Aorta (tissue), 5 donors: ENCODE measurements at places on chromosomes 4 and X. TPM values are rescaled to one million over a fixed set of nuclear protein-coding genes. Genes with fewer than 3 reads are reported as not detected.
A peak's percentile ranks its signal among the peaks of the same experiment; 100 is the strongest.

- H3K27me3 ChIP-seq = no peaks in the 10 kb centered on the region
- no peak overlapping the region for H3K4me3 ChIP-seq
- H3K4me1 ChIP-seq = no peaks in the 10 kb centered on the region
- no peak for DNase-seq
- no peaks in the 10 kb centered on the region for H3K36me3 ChIP-seq
These were observed 53.0 kb downstream of the JADE3 start for GRCh38 chrX:46965125-46965758.

The JADE3 gene
- 5.8 TPM for total RNA-seq

DNA sequence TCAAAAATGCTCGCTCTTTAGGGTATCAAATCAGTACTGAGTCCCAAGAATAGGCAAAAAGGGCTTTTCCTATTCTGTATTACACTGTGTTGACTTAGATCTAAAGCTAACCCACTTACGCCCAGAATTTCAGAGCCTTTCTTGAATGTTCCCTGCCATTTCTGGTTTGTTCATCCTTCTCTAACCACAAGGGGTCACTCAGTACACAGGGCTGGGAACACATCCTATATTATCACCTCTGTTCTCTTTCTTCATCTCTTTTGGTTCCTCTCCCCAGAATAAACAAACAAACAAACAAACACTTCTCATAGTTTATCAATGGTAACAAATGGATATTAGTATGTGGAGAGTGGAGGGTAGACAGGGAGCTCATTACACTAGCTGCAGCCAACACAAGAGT, 25.5 kb upstream of the MORC4 start:
- no peaks in the 10 kb centered on the region for H3K36me3 ChIP-seq
- H3K27me3 ChIP-seq = no peaks in the 10 kb centered on the region
- no peak overlapping the region for H3K27ac ChIP-seq
- no peaks in the 10 kb centered on the region for H3K4me1 ChIP-seq

- H3K4me1 ChIP-seq = no peaks in the 10 kb centered on the region
- H3K27me3 ChIP-seq = no peaks in the 10 kb centered on the region
- DNase-seq = no peak
These were observed 126.9 kb upstream of the TENT5D start for GRCh38 chrX:80293354-80293753.

- H3K4me3 ChIP-seq = peak overlapping the region; percentile 41
- no peaks in the 10 kb centered on the region for H3K27me3 ChIP-seq
- no peak overlapping the region for H3K27ac ChIP-seq
- DNase-seq = peak; percentile 70
- no peaks in the 10 kb centered on the region for H3K36me3 ChIP-seq
These were observed 51.5 kb upstream of the TRIM2 start for GRCh38 chr4:153152501-153153338.

- no peak overlapping the region for H3K27ac ChIP-seq
- H3K27me3 ChIP-seq = no peaks in the 10 kb centered on the region
- no peaks in the 10 kb centered on the region for H3K36me3 ChIP-seq
- DNase-seq = no peak
- no peak overlapping the region for H3K4me3 ChIP-seq
These were observed 232.4 kb downstream of the MAML3 start for GRCh38 chr4:139921429-139922184.

The SMIM31 gene
- not detected for total RNA-seq

The STAP1 gene
- total RNA-seq = 0.88 TPM

GRCh38 chrX:116204932-116205331, 34.4 kb downstream of the AGTR2 start:
- H3K27me3 ChIP-seq = no peaks in the 10 kb centered on the region
- H3K36me3 ChIP-seq = no peaks in the 10 kb centered on the region
- H3K4me3 ChIP-seq = no peak overlapping the region
- no peak for DNase-seq

GRCh38 chrX:148611993-148612392, 111.6 kb downstream of the AFF2 start:
- H3K27me3 ChIP-seq = no peaks in the 10 kb centered on the region
- H3K4me3 ChIP-seq = no peak overlapping the region
- H3K27ac ChIP-seq = no peak overlapping the region
- DNase-seq = no peak

The SHOX gene
- not detected for total RNA-seq

- no peaks in the 10 kb centered on the region for H3K27me3 ChIP-seq
- H3K36me3 ChIP-seq = no peaks in the 10 kb centered on the region
- no peaks in the 10 kb centered on the region for H3K4me1 ChIP-seq
- no peak overlapping the region for H3K27ac ChIP-seq
These were observed 181.3 kb upstream of the STK26 start for GRCh38 chrX:131841496-131842437.

The FAM47E gene
- 2.4 TPM for total RNA-seq

The NPY2R gene
- total RNA-seq = 0.09 TPM

GRCh38 chr4:168843635-168844034, 166.4 kb downstream of the CBR4 start:
- H3K27me3 ChIP-seq = no peaks in the 10 kb centered on the region
- H3K4me1 ChIP-seq = peaks cover 19% of the 10 kb centered on the region
- no peak for DNase-seq
- peak overlapping the region; percentile 43 for H3K27ac ChIP-seq

DNA sequence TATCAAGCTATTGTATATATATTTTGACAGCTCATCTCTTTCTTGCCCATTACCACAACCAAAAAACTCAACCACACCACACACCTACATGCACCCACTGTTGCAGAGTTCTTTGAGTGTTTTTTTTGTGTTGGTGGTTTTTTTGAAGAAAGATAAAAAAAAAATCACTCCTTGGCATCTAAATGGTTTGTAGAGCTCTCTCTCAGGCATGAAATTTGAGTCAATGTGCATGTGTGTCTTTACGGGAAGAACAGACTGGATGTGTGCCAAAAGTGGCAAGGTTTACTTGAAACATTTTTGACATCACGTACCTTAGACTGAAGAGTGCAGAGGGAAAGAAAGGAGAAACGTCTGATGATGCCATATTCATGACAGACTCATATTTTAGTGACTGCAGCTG, 154.2 kb downstream of the FHIP1A start:
- DNase-seq = no peak
- H3K27me3 ChIP-seq = no peaks in the 10 kb centered on the region
- no peaks in the 10 kb centered on the region for H3K4me1 ChIP-seq
- H3K36me3 ChIP-seq = no peaks in the 10 kb centered on the region

DNA sequence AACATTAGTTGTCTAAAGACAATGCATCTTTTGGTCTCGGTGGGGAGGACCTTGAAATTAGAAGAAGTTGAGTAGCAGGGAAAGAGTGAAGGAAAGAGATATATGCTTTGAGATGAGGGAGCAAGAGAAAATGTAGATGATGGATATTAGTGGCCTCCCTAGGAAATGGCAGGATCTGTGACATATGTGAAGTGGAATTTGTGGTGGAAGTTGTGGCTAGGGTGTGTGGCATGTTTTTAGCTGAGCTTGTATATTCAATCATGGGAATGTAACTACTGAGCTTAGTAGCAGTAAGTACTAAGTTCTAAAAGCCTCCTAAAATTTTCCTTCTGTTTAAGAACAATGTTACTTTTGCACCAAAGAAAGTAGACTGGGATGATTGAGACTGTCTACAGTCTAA, 382.8 kb upstream of the CTSO start:
- H3K36me3 ChIP-seq = no peaks in the 10 kb centered on the region
- H3K27me3 ChIP-seq = no peaks in the 10 kb centered on the region
- no peak overlapping the region for H3K27ac ChIP-seq
- no peak overlapping the region for H3K4me3 ChIP-seq
- no peak for DNase-seq
- no peaks in the 10 kb centered on the region for H3K4me1 ChIP-seq

The ARHGAP4 gene
- total RNA-seq = 36.0 TPM

- no peak for DNase-seq
- no peaks in the 10 kb centered on the region for H3K27me3 ChIP-seq
- no peaks in the 10 kb centered on the region for H3K4me1 ChIP-seq
- no peak overlapping the region for H3K27ac ChIP-seq
These were observed 36.7 kb upstream of the GUCY1A1 start for GRCh38 chr4:155629956-155630355.

DNA sequence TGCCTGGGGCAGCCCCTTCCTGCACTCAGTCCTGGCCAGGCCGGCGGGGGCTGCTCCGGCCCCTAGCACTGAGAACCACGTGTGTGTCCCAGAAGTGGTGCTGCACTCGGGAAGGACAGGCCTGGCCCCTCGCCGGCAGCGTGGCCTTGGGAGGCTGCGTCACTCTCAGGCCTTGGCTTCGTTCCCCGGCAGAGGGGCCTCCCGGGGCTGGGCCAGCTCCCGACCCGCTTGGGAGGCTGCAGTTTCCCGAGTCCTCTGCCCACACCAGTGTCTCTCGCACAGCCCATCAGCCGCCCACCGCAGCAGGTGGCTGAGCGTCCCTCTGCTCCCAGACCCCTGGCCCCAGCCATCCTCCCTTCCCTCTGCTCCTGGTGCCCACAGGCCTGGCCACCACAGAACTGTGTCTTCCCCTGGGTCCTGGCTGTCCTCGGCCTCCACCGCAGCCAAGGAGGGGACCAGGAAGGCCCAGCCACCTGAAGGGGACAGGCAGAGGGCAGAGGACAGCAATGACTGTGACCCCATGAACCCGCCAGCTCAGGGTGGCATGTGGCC, 10.9 kb upstream of the CPLX1 start:
- DNase-seq = peak; percentile 40
- no peaks in the 10 kb centered on the region for H3K36me3 ChIP-seq
- no peak overlapping the region for H3K4me3 ChIP-seq
- H3K27me3 ChIP-seq = no peaks in the 10 kb centered on the region

- no peak overlapping the region for H3K4me3 ChIP-seq
- H3K4me1 ChIP-seq = no peaks in the 10 kb centered on the region
- no peaks in the 10 kb centered on the region for H3K27me3 ChIP-seq
- H3K36me3 ChIP-seq = peaks cover 13% of the 10 kb centered on the region
- no peak for DNase-seq
- no peak overlapping the region for H3K27ac ChIP-seq
These were observed 154.7 kb downstream of the CDS1 start for GRCh38 chr4:84737656-84738055.
